ENCODE measurements at places on chromosomes 16 and 17.
A peak's percentile ranks its signal among the peaks of the same experiment; 100 is the strongest.

DNA sequence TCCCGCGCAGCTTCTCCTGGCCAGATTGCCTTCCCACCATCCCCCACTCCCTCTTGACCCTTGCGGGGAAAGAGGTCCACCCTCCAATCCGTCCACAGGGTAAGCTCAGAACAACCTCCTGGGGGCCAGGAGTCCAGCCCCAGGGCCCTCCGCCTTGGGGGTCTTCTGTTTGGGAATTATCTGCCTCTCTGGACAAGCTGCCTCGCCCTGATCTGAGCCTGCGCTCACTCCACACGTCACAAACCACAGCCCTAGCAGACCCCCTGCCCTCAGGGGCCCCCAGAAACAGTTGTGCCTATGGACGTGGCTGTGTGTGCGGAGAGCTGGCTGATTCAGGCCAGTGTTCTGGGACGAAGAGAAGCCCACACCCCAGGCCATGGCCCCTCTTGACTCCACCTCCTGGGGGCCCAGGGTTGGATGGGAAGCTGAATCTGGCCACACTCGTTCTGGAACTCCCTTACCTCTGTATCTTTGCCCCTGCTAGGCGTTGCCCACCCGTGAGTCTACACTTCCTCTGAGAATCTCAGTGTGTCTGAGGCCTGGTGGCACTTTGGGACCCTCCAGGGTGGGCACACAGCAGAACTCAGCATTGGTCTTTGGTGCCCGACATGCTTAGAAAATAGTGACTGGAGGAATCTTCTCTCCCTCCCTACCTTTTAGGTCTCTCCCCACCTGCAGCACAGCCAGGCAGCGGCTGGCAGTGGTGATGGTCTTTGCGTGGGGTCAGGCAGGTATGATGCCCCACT, 119.9 kb upstream of the SMURF2 start:
- no peak for DNase-seq

- DNase-seq: no peak
These were observed 5.1 kb downstream of the CLEC16A start for GRCh38 chr16:10949424-10949970.

DNA sequence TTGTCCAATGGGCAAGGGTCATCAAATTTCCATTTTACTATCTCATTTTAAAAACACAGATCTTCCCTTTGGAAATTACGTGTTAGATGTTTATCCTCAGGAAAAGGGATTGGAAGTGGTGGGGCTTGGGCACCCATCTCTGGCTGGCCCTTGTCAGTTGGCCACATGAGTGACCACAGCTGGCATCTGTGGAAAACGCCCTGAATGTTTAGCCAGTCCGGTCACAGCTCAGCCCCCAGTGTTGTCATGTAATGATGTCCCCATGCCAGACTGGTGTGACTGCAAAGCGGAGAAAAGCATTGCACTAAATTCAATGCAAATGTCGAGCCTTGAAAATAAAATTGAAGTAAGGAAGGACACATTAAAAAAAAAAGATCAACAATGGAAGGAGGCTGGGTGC, 53.0 kb downstream of the TMC6 start:
- no peak for DNase-seq

DNA sequence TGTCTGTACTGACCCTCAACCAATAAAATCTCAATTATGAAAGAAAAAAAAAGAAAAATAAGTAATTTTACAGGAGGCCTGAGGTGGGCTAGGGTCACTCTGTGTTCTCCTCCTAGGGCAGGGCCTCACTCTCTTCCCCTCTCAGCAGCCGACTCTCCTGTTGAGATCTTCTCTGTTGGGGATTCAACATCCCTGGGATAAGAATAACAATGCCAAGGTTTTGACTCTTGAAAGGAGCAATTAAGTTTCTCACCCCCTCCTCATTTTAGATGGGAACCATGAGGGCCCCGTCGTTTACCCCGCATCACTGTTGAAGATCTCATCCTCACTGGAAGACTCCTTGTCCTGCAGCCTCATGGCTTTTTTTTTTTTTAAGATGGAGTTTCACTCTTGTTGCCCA, 21.5 kb upstream of the BRCA1 start:
- DNase-seq: no peak

DNA sequence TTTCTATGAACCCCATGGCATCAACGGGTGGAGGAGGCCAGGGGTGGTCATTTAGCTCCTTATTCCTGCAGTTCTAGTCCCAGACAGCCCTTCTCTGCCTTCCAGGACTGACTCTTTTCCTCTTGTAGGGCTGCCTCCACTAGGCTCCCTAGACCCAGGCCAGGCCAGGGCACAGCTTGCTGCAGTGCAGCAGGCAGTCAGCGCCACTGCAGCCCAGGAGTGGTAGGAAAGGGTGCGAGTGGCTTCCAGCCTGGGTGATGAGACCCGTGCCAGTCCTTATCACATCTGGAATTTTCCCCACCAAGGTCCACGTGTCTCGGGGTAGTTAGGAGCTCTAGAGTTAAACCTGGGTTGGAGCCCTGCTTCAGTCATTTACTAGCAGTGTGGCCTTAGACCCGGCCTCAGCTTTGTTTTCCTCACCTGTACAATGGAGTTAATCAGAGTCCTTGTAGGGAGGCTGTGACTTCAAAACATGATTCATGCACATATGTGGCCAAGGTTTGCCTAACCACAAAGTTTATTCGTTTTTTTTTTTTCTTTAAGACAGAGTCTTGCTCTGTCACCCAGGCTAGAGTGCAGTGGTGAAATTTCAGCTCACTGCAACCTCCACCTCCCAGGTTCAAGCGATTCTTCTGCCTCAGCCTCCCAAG, 4.7 kb downstream of the SLC5A11 start:
- no peak for DNase-seq

GRCh38 chr17:42670789-42671657, 5.8 kb downstream of the PLEKHH3 start:
- DNase-seq: no peak

DNA sequence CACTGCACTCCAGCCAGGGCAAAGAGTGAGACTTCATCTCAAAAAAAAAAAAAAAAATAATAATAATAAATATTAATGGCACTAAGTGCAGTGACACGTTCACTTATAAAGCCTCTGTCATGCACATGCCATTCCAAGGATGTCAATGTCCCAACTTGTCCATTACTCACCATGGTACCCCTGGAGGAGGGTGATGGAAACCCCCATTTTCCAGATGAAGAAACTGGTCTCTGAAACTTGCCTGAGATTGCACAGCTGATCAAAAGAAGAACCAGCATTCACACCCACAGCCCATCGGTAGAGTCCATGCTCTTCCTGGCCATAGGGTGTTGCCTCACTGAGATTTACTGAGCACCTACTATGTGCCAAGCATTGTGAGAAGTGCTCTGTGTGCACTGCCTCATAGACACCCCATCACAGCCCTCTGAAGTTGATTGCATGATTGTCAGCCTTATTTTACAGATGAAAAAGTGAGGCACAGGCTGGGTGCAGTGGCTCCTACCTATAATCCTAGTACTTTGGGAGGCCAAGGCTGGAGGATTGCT, 123.7 kb downstream of the ABCC1 start:
- DNase-seq: no peak

- peak; percentile 27 for DNase-seq
These were observed 173.8 kb downstream of the RPTOR start for GRCh38 chr17:80718428-80718827.

DNA sequence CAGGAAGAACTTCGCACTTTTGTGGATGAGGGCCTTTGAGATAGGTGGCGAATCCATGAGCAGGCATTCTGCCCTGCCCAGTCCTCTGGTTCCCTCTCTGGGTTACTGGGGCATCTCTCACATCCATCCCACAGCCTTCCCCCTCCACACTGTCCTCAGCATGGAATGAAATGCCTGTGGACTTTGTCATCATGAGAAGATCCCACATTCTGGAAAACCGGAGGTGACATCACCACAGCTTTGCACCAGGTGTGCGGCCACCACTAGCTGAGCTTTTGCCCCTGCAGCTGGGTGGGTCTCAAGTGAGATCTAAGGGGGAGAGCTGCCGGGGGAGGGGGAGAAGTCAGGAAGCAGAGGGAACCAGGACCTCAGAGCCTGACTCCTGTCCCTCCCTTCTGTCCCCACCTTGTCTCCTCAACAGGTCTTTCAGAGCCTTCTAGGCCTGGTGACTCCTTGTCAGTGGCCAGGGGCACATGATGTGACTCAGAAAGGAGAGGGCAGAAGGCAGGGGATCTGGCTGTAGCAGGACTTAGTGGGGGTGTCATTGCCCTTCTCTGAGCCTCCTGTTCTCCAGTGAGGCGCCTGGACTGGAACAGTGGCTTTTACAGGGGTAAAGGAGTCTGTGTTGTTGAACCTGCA, 40.0 kb upstream of the DLX4 start:
- no peak for DNase-seq

DNA sequence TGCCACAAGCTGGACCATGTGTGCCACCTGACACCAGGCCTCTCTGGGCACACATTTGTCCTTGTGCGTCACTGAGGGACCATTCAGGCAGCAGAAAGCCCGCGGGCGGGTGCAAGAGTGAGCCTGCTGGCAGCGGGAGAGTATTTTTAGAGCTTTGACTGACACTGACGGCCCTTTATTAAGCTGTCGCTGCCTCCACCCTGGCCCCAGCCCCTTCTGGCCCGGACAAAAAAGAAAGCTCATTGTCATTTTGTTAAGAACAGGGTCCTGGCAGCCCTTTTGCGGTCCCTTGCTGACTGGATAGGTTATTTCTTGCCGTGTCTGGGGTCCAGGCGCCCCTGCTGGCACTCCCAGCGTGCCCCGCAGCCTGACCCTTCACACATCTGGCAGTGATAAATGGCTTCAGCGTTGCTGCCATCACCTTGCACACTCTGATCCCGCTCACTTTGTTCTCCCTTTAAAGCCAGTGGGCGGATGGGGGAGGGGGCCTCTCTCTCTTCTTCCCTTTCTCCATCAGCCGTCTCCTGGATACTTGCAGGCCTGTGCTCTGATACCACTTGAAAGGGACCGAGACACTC, 78.4 kb upstream of the NKD1 start:
- DNase-seq: peak; percentile 63

GRCh38 chr16:57997176-57997527, 3.3 kb downstream of the ZNF319 start:
- DNase-seq: no peak

- DNase-seq: no peak
These were observed 6.2 kb upstream of the ABCA8 start for GRCh38 chr17:68961214-68961882.

DNA sequence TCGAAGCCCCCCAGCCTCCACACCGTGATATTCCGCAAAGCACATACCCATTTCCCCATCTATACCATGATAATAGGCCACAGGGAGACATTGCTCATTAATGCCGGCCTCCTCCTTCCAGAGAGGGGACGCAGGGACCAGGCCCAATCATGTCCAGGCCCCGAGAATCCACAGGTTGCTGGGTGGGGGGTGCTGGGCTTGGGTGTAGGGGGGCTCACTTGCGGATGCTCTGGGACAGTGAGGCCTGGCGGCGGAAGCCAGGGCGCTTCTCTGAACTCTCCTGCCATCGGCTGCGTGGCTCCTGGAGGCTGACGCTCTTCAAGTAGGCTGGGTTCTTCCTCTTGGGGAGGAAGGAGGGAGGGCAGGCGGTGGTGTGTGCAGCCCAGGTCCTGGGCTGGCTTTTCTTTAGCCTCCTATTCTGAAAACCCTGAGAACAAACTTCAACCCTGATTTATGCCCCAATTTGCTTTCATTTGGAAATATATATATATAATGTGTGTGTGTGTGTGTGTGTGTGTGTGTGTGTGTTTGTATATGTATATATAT, 12.2 kb downstream of the AANAT start:
- no peak for DNase-seq

DNA sequence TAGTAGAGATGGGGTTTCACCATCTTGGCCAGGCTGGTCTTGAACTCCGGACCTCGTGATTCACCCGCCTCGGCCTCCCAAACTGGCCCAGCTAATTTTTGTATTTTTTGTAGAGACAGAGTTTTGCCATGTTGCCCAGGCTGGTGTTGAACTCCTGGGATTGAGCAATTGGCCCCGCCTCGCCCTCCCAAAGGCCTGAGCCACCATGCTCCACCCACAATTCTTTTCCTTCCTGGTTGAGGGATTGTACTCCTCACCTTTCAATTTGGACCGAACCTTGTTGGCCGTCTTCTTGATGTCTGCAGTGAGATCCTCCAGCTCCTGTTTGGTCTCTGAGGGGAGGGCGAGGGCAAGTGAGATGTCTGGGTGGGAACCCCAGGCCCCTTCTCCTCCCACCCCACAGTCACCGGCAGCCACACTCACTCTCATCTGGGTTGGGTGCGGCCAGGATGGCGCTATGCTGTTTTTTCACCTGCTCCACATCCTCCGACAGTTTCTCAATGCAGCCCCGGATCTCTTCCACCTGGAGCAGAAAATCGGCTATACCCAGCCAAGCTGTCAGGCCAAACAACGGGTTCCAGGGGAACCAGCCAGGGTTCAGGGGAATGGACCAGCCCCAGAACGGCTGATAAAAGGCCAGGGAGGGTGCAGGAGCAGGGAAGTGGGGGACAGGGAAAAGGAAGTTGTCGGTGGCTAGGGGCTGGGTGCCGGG, 9.6 kb downstream of the STX1B start:
- no peak for DNase-seq

- DNase-seq: no peak
These were observed 23.1 kb downstream of the B9D1 start for GRCh38 chr17:19339341-19339815.

DNA sequence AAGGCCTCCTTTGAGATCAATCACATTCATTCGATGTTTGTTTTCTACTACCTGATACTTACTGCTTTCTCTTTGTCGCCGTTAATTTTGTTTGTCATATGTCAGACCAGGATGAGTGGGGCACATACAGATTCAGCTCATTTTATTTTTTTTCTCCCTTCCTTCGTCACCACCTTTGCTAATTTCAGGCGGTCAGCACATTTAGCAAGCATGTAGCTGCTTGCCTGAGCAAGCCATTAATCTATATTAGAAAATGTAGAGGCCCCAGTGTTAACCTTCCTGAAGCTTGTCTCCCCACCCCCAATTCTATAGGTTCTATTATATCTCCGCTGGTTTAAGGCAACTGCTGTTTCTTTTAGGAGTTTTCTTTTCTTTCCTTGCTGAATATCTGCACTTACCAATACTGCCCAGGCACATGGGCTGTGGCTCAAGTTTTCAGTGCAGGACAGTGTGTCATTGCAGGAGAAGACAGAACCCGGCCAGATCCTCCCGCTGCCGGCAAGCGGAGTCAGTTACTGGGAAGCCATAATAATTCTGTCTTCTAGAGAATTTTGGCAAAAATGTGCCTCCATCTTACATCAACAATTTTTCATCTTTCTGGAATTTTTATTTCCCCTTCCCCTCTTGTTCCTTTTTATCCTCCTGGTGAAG, 714.3 kb downstream of the WWOX start:
- no peak for DNase-seq

DNA sequence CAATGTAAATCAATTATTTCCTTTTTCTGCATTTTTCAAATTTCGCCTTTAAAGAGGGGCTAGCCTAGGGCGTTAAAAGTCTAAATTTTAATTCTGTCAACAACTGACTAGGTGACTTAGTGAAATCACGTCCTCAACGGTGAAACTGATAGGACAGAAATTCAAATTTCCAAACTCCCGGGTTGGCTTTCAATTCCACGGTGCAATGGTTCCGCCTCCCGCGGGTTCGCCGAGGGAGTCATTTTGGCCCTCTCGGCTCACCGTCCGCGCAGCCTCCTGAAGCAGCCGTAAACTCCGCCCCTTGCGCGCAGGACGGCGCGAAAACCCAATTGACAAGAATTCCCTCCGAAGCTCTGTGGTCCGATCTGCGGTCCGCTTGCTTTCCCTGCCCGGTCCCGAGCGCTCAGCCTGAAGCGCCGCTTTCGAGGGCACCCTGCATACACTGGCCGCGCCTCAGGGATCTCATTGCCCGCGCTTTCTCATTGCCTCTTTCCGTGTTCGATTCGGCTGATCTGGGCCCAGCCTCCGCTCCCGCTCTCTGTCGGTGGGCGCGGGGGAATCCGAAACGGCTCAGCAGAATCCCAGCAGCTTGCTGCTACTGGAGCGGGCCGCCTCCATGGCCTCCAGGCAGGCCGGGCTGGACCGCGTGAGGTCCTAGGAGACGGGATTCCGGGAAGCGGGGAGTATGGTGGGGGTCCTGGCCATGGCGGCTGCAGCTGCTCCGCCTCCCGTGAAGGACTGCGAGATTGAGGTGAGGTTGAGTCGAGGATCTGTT, at the start of gene ATAD5:
ATAD5 (plus strand) TSS at position 304 of the 775 bp plus-strand sequence; CDS start at position 686, 382 bp downstream.
- peak; percentile 86 for DNase-seq

All from neural crest cell (in vitro differentiated cells).